ENCODE measurements at places on chromosomes 5 and 9. TPM values are rescaled to one million over a fixed set of nuclear protein-coding genes. Genes with fewer than 3 reads are reported as not detected.

DNA sequence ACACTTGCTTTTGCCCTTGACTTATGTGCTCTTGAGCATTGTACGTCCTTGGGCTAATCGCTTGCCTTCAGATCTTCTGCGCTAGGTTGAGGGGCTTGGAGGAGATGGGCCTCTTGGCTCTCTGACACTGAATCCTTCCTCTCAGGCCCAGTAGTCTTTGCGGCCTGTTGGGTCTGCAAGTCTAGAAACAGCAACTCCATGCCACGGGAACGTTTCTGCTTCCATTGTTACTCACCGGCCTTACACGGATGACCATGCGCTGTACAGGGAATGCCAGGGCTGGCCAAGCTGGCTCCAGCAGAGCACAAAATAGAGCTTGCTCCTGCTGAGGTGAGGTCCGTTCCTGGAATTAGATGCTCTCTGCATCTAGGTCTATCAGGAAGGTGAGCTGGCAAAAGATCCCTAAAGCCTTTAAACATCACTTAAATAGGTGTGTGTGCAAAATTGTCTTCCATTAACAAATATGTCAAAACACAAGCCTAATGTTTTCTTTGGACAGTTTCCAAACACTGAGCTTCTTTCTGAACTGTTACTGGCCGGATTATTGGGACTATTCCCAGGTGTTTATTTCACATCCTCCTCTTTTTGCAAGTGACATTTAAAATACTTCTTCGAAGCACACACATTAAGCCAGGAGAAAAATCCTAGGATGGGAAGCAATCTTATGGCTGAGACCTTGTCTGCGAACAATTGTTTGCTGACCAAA is 29.7 kb downstream of the DAPK1 start:
- no peak for DNase-seq

- DNase-seq = no peak
Measured at GRCh38 chr9:79008916-79009315, 562.8 kb upstream of the TLE4 start.

DNA sequence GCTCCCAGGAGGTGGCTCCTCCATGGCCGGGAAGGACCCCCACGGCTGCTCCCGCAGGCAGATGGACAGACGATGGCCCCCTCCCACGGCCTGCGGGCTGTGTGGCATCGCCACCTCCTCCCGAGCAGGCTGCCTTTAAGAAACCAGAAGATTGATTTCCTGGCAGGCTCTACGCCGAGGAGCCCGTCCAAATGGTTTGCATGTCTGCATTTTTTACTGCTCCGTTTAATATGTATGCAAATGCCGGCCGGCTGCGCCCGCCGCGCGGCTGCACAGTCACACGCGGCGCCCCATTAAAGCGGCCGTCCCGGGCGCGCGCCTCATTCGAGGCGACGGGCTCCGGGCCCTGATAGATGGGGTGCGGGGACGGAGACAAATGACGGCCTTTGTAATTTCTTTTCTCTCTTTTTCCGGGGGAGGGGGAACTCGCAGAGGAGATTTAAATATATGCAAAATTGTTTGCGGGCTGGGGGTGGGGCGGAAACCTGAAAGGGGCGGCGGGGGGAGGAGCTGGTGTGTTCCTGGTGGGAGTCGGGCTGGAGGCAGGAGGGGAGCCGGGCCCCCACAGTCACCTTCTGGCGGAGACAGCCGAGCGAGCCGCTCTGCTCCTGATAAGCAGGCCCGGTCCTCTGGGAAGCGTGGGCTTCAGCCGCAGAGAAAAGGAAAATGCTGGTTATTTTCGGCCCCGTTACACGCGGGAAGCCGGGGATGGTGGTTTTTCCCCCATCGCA is 158.7 kb upstream of the IER5L start:
- no peak for DNase-seq

- no peak for DNase-seq
Measured at GRCh38 chr5:179267071-179267670, 78.1 kb downstream of the ADAMTS2 start.

GRCh38 chr5:40853632-40854192 is 12.5 kb downstream of the CARD6 start:
- DNase-seq = peak; percentile 18

DNA sequence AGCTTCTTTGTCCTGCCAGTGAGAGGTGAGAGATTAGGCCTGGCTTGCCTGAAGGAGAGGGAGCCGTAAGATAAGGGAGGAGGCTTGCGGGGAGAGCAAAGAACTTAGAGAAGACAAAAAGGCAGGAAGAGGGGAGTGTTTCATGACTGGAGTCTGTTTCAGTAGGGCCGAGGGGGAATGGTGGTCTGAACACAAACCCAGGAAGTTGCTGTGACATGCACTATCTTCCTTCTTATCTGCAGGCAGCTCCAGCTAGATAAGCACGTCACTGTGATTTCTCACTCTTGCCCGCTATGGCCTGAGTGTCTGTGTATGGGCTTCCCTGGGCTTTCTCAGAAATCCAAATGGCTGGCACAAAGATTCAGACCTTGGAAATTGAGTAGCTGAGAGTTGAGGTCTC is 307.5 kb upstream of the CLINT1 start:
- no peak for DNase-seq

DNA sequence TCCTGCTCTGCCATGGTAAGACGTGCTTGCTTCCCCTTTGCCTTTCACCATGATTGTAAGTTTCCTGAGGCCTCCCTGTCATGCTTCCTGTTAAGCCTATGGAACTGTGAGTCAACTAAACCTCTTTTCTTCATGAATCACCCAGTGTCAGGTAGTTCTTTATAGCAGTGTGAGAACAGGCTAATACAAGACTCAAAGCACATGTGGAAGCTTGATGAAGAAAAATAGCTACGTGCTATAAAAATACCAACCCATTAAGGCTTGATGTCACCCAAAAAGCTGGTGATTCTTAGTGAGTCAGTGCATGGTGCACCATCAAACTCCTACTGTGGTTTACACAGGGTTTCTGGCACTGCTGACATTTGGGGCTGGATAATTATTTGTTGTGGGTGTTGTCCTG is 332.2 kb downstream of the TMEM167A start:
- DNase-seq = no peak

DNA sequence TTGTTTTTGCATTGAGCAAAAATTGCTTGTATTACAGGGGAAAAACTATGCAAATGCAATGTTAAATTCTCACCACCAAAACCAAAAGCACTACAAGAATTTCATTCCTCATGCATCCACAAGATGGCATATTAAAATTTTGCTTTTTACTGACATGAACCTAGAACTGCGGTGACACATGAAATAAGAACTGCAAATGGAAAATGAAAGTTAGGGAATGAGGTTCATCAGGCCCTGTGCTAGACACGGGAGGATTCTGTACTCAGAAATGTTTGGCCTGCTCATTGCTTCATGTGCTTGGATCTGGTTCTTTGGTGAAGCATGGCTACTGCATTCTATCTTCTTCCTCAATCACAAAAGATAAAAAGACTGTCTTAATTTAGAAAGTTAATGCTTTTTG is 9.1 kb upstream of the RFK start:
- peak; percentile 76 for DNase-seq

GRCh38 chr9:25724424-25724823 is 46.2 kb upstream of the TUSC1 start:
- no peak for DNase-seq

DNA sequence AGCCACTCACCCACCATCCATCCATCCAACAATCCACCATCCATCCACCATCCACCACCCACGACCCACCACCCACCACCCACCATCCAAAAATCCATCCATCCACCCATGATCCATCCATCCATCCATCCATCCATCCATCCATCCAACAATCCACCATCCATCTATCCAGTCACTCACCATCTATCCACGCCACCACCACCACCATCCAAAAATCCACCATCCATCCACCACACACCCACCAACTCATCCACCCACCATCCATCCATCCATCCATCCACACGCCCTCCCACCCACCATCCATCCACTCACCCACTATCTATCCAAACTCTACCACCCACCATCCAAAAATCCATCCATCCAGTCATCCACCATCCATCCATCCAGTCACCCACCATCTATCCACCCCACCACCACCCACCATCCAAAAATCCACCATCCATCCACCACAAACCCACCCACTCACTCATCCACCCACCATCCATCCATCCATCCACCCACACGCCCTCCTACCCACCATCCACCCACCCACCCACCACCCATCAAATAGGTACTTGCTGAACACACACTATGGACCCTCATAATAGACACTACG is 9.0 kb downstream of the DPH7 start:
- DNase-seq = no peak

GRCh38 chr9:127915801-127916719 is 781 bp downstream of the ST6GALNAC4 start:
- peak; percentile 91 for DNase-seq

DNA sequence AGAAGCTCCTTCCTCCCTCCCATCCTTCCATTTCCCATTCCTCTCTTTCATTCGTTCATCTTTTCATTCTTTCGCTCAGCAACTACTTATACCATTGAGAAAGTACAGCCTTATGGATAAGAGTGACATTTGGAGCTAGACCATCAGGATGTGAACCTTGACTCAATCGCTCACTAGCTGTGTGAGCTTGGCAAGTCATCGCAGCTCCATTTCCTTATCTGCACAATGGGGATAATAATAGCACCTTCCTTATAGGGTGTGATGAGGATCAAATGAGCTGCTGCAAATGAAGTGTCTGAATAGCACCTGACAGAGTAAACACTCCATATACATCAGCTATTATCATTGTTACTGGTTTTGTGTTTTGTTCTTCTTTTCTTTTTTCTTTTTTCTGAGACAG is 28.1 kb upstream of the SYNPO start:
- DNase-seq = no peak

DNA sequence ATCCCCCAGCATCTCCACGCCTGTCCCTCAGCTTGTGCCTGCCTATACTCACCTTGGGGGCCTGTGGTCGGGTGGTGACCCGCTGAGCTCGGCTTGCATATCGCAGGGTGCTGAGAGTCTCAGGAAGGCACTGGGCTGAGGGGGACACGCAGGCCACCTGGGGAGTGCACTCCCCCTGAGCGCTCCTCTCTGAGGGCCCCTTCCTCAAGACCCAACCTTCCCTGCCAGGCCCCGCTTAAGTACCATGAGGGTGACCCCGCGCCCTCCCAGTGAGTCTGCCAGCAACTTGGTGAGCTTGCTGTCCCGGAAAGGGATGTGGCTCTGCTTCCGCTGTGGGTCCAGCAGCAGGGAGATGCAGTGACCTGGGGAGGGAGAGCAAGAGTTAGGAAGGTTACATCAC is 4.1 kb downstream of the KIF12 start:
- no peak for DNase-seq

DNA sequence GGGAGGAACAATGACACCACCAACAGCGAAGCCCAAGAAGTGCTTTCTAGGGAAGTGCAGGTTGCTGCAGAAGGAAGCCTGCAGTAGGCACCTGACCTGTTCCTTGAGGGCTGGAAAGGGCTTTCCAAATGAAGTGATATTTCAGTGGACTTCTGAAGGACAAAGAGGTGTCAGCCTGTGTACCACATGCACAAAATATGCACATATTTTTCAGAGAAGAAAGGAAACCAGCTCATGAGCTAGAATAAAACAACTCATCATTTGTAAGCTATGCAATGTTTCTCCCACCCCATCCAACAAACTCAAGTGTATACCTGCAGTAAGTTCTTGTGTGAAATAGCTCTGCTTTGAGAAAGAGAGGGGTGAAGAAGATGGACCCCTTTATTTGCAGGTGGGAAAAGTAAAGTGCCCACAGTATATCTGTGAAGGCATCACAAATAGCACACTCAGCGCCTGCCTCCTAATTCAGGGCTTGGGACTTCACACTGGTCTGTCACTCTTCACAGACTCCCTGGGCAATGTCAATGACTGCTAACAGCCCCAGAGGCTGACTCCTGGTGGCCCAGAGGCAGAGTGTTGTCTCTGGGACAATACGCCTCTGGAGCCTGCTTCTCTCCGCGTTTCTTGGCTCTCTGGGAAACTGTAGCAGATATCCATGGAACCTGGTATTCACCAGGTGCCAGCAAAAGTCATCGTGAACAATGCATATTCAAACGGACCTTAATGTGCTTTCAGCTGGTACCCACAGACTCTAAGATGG is 198.1 kb upstream of the EFNA5 start:
- DNase-seq = no peak

GRCh38 chr5:76692651-76693050 is 23.3 kb upstream of the F2R start:
- no peak for DNase-seq

DNA sequence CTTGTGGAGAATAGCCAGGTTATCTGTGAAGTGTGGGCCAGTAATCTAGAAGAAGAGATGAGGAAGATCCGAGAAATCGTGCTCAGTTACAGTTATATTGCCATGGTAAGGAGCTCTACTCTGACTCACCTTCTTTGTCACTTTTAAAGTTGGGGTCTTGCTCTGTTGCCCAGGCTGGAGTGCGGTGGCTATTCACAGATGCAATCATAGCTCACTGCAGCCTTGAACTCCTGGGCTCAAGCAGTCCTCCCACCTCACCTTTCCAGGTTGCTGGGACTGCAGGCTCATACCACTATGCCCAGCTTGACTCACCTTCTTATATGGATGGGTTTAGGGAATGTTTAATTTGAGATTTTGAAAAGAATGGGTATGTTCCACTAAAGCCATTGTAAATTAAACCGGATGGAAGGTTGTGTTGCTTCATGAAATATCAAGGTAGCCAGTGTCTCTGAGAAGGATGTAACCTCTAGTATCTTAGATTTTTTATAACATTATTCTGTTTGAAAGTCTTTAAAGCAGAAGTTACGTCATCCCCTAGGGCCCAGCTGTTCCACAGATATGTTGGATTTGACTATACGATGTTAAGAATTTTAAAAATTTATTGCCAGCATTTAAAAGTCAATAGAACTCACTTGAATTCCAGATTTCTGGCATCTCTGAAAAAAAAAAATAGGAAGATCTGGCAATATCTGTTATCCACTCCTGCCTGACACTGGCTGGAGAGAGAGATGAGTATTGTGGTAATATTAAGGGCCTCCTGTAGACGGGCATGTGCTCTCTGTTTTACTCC is 5.1 kb downstream of the CNOT8 start:
- no peak for DNase-seq

DNA sequence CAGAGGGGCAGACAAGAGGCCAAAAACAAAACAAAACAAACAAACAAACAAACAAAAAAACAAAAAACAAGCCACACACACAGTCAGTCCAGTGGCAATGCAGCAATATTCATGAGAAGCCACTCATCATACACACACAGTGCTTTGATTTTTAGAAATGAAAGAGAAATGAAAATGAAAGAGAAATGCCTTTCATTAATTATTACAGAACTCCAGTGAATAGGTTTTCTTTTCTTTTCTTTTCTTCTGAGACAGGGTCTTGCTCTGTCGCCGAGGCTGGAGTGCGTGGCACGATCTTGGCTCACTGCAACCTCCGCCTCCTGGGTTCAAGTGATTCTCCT is 36.9 kb downstream of the SPRY4 start:
- no peak for DNase-seq

GRCh38 chr5:158953929-158954534 is 145.7 kb downstream of the EBF1 start:
- DNase-seq = no peak

- DNase-seq = no peak
Measured at GRCh38 chr9:19781240-19781639, 7.6 kb downstream of the SLC24A2 start.

Gene OCLN
- total RNA-seq = 0.10 TPM

Gene TSSK1B
- not detected for total RNA-seq

Gene CFAP77
- not detected for total RNA-seq

Gene FABP6
- total RNA-seq = not detected

Gene TGFBI
- total RNA-seq = 1,068 TPM

Gene FGFR4
- total RNA-seq = 128 TPM

Gene C5orf52
- not detected for total RNA-seq

Gene CRHBP
- not detected for total RNA-seq

Gene GTF3C4
- 13.7 TPM for total RNA-seq

Gene HRCT1
- total RNA-seq = 0.37 TPM

Gene APBA1
- total RNA-seq = 4.0 TPM
